A549 treated with Hydrocortisone at 1 μM for 4 hours (cell line): ENCODE measurements at places on chromosomes 1 and 21. TPM values are rescaled to one million over a fixed set of nuclear protein-coding genes. Genes with fewer than 3 reads are reported as not detected.

Gene ACTN2
- 0.01 to 0.15 TPM (median 0.06 TPM) in 4 of 5 replicates, not detected in the other for total RNA-seq

Gene LDLRAD1
- not detected in 5 replicates for total RNA-seq

Gene BTBD19
- total RNA-seq, result 1.9 to 3.2 TPM (median 2.3 TPM) in 5 replicates

Gene FAM110D
- 0.06 TPM in 4 of 5 replicates, not detected in the other for total RNA-seq

Gene NKAIN1
- total RNA-seq, result 0.95 to 1.6 TPM (median 1.1 TPM) in 5 replicates

Gene MMP23B
- total RNA-seq, result 0.33 to 0.79 TPM (median 0.50 TPM) in 5 replicates

Gene TENT5C
- total RNA-seq, result 0.05 to 0.17 TPM (median 0.08 TPM) in 5 replicates

Gene AGO1
- 2.9 to 4.4 TPM (median 4.1 TPM) in 5 replicates for total RNA-seq

Gene PLEKHN1
- 4.4 to 5.7 TPM (median 4.9 TPM) in 5 replicates for total RNA-seq

Gene ILF2
- total RNA-seq, result 260 to 307 TPM (median 274 TPM) in 5 replicates
